ENCODE measurements at places on chromosomes 7 and 10.

GRCh38 chr7:17407229-17407628 lies 108.8 kb downstream of the AHR start:
- no peak for DNase-seq

DNA sequence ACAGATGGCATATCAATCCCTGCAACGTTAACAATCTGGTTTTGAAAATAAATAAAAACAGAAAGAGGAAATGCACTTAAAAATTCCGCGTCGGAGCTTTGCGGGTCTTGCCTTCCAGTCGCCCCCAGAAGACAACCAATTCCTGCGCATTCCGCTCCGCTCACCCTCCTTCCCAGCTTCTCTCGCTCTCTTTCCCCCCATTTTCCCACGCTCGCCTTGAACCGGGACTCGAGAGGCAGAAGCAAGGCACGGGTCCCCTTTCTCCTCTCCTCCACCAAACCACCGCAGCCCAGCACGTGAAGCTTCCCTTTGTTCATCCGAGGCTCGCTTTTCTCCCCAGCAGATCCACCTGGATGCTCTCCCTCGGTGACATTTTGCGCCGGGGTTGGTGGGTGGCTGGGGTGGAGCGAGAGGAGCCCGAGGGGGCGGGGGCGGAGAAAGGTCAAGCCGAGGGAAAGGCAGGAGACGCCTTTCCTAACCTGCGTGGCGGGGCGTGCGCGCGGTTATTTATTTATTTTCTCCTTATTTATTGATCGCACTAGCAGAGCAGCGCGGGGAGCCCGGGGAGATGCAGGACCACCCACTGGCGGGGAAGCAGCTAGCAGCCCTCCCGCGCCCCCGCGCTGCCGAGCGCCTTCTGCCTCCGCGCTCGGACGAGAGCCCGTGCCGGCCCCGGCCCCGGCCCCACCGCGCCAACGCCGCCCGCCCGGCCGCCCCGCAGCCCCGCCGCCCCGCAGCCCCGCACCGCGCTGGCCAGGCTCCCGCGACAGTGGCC lies at the start of gene KCND2:
KCND2 (plus strand) TSS at position 475 of the 775 bp plus-strand sequence.
- no peak for DNase-seq

DNA sequence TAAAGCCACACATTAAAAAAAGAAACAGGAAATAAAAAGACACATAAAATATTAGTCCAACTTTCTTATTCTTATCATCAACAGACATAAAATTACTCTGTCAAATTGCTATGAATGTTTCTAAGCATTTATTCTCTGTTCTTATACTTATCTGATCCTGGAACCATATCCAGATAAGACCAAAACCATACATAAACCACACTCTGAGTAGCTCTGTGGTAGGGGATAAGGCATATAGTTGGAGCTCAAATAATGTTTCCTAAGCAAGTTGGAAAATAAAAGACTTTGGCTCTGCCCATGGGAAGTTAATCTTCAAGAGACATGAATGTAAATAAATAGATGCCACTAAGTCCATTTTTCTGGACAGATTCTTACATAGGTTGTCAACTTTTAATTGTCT lies 103.1 kb upstream of the PLXDC2 start:
- no peak for DNase-seq

- DNase-seq, result no peak
These were observed 181.9 kb downstream of the AKR1D1 start for GRCh38 chr7:138258197-138258559.

DNA sequence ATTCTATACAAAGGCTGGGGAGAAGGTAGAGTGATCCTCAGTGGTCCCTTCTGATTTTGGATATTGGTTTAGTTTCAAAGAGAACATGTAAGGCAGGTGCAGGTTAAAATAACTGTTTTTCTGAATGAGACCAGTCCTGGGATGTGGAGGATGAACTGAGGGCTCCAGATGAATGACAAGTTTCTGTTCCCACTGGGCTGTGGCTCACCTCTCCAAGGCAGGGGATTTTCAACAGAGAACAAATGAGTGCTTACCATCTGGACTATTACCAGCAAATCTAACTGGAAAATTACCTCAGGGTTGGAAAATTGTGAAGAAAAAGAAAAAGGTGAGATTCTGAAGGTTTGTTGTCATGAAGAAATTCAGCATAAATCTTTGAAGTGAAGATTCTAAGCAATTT lies 8.0 kb downstream of the LAMB4 start:
- DNase-seq, result no peak

DNA sequence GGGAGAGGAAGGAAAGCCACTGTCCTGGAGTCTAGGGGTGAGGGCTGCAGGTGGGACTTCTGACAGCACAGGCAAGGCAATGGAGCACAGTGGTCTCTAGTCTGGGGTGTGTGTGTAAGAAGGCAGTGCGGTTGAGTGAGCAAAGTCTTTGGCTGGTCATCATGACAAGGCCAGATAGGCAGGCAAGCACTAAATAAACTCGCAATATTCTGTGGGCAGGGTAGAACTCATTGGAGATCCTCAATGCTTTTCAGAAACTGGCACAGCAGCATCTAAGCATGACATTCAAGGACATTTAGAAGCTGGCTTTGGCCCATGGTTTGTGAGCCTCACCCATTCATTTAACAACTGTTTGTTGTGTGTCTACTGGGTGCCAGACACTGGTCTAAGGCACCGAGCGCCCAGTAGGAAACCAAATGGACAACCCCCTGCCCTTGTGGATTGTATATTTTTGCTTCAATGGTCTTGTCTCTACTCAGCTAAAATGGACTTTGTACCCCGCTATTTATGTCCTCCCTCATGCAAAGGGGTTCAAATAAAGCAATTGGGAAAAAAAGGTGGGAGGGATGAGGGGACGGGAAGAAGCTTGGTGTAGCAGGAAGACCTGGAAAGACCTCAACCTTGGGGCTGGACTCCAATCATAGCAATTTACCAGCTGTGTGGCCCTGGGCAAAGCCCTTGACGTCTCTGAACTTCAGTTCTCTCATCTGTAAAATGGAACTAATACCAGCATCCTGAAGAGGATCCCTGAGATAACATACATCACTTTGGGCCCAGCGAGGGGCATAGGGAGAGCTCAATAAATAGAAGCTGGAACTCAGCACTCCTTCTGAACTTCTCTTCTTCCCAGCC lies 116.0 kb downstream of the NEURL1 start:
- no peak for DNase-seq

GRCh38 chr10:27241010-27241651 lies 534 bp upstream of the ACBD5 start:
- DNase-seq, result no peak

DNA sequence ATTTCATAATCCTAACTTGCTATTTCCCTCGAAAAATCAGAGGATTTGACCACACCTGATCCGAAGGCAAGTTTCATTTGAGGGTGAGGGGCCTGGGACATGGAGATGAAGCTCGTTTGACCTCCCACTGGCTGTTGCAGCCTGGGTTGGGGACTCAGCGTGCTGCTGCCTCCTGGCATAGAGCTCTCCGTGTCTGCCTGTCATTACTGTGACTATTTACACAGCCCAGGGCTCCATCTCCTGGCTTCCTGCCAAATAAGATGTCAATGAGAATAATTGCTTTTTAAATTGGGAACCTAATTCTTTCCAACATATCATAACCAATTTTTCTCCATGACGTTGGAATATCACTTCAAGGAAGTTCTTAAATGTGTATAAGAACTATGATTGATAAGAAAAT lies 139.3 kb upstream of the COBL start:
- no peak for DNase-seq

- no peak for DNase-seq
These were observed 219.5 kb upstream of the POT1 start for GRCh38 chr7:125149151-125149550.

DNA sequence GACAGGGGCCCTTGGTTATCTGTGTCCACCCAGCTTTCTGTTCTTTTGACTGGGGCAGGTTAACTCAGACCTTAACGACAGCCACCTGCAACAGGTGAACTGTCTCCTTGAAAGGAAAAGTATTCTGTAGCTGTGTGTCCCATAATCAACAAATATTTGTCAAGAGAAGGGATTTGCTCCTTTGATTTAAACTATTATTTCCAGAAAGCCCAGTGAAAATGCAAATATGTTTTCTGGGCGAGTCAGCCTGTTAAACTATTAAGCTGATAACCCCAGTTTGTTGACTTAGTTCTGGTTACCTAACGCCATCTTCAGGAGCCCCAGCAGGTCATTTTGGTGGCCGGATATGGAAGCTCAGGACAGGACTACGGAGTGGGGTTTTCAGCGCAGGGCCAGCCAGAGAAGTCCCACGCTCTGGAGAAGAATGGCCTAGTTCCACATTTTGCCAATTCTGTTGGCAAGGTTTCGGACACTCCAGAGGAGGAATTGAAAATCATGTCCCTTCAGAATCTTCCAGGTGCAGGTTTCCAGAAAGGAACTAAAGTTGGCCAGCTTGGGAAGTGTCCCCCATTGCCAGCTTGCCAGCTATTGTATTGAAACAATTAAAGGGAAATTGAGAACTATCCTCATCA lies 54.5 kb downstream of the ADRA2A start:
- DNase-seq, result no peak

DNA sequence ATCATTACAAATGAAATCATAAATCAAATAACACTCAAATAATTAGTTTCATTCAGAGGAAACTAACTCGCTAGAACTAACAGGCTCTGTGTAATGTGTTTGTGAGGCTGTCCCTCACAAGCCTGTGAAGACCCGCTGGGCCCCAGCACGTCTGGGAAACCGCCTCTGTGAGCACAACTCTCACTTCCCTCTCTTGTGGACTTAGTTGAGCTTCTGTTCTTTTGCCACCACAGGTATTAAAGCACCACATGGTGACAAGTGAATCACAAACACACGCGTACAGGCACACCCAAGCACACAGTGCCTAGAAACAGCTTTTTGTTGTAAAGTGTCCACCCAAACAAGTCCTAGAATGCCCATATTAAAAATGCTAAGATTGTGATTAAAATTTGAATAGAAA lies 51.0 kb downstream of the ZNF777 start:
- DNase-seq, result no peak

Measured in cortex of kidney (tissue), 1 donor.